ENCODE measurements at places on chromosomes 11 and 22.

GRCh38 chr11:128302425-128303186 lies 284.8 kb downstream of the ETS1 start:
- DNase-seq = no peak

DNA sequence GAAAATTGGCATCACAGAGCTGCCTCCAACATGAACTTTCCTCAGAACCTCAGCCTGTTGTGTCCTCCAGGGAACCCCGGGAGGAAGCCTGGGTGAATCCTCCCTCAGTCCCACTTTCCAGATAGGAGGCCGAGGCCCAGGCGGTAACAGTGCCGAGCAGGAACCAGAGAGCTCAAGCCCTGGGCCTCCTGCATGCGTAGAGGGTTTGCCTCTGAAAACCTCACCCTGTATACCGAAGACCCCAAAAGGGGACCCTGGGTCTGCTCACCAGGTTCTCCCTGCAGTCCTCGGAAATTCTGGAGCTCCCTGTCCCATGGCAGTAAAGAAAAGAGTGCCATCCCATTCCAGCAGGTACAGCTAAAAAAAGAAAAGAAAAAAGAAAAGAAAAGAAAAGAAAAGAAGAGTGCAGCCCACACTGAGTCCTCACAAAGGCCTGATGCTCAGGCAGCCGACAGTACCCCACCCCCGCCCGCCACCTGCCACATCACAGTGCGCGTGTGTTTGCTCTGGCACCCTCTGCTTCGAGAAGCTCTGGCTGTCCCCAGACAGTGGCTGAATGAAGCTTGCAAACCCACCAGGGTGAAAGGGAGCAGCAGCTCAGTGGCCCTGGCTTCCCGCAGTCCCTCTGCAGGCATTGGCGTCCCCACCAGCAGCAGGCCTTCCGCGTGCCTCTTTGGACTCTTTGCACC lies 28.4 kb upstream of the FADD start:
- no peak for DNase-seq

GRCh38 chr11:122024278-122024677 lies 91.7 kb downstream of the BLID start:
- no peak for DNase-seq

GRCh38 chr11:4782454-4782853 lies 12.7 kb upstream of the OR51F1 start:
- no peak for DNase-seq

DNA sequence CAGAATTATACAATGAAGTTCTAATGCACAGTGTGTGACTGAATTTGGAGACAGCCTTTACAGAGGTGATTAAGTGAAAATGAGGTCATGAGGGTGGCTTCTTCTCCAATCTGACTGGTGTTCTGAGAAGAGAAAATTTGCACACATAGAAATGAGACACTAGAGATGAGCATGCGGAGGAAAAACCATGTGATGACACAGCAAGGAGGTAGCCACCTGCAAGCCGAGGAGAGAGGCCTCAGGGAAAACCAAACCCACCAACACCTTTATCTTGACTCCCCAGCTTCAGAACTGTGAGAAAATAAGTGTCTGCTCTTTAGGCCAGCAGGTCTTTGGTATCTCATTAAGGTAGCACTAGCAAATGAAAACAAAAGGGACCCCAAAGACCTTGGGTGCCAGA lies 93.2 kb downstream of the GGTLC2 start:
- DNase-seq = no peak

DNA sequence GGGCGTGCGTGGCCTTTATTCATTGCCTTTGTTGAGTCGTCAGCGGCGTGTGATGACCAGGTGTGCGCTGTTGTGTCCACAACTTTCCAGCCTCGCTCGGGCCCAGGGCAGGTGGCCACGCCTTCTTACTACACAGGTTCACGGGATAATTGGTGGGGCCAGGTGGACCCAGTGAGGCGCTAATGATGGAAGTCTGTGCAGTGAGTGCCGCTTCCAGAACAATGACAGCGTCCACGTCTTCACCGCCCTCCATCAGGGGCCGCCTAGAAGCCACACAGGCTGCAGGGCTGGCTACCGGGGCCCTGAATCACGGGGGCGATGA lies 1197.3 kb downstream of the BRD1 start:
- no peak for DNase-seq

Data from HuH-7 (cell line).